Smooth muscle cell of the pulmonary artery (primary cell): ENCODE measurements at places on chromosomes 1 and 21. TPM values are rescaled to one million over a fixed set of nuclear protein-coding genes. Genes with fewer than 3 reads are reported as not detected.

Gene RSPO1
- total RNA-seq = 0.07 TPM in 1 of 2 replicates, not detected in the other

Gene RGS8
- not detected in 2 replicates for total RNA-seq

Gene CR2
- not detected in 2 replicates for total RNA-seq

Gene FUCA1
- 15.0 and 30.2 TPM in 2 replicates for total RNA-seq

Gene MYCL
- total RNA-seq = 0.33 and 1.4 TPM in 2 replicates

Gene S100A7
- not detected in 2 replicates for total RNA-seq

Gene PSMG1
- 28.0 and 35.1 TPM in 2 replicates for total RNA-seq

Gene SLC45A1
- 4.2 and 5.6 TPM in 2 replicates for total RNA-seq

Gene TRIM17
- 0.07 TPM in 2 replicates for total RNA-seq

Gene FCRL6
- not detected in 2 replicates for total RNA-seq

Gene SPATA21
- total RNA-seq = not detected in 2 replicates

Gene DOCK7
- total RNA-seq = 194 and 198 TPM in 2 replicates

Gene LIN28A
- not detected in 2 replicates for total RNA-seq

Gene KCTD3
- total RNA-seq = 49.7 and 93.3 TPM in 2 replicates

Gene DNM3
- total RNA-seq = 0.76 and 0.78 TPM in 2 replicates

Gene CACHD1
- total RNA-seq = 0.76 and 2.6 TPM in 2 replicates

Gene AMY1A
- not detected in 2 replicates for total RNA-seq

Gene OLIG2
- not detected in 2 replicates for total RNA-seq

Gene ACBD6
- 40.7 and 42.8 TPM in 2 replicates for total RNA-seq

Gene TSACC
- not detected in 2 replicates for total RNA-seq

Gene SPRR2B
- total RNA-seq = not detected in 2 replicates

Gene OR2AK2
- not detected in 2 replicates for total RNA-seq

Gene TCHH
- total RNA-seq = 0.03 TPM in 1 of 2 replicates, not detected in the other

Gene MTMR11
- 8.2 and 11.6 TPM in 2 replicates for total RNA-seq

Gene TMEM9
- 66.0 and 78.4 TPM in 2 replicates for total RNA-seq

Gene SYCP1
- not detected in 2 replicates for total RNA-seq

Gene OR2T12
- not detected in 2 replicates for total RNA-seq

Gene REN
- not detected in 2 replicates for total RNA-seq

Gene ENAH
- 107 and 160 TPM in 2 replicates for total RNA-seq

Gene YY1AP1
- 33.3 and 35.3 TPM in 2 replicates for total RNA-seq

Gene TNFRSF1B
- 4.5 and 11.7 TPM in 2 replicates for total RNA-seq

Gene NUF2
- total RNA-seq = 2.4 and 7.0 TPM in 2 replicates

Gene CLCA1
- total RNA-seq = not detected in 2 replicates

Gene SELE
- total RNA-seq = not detected in 2 replicates

Gene PTAFR
- 0.03 and 0.07 TPM in 2 replicates for total RNA-seq

Gene PTGFRN
- 66.7 and 108 TPM in 2 replicates for total RNA-seq

Gene NPR1
- total RNA-seq = 1.0 and 1.2 TPM in 2 replicates

Gene ZNF678
- 4.2 and 4.3 TPM in 2 replicates for total RNA-seq

Gene SCMH1
- 15.2 and 20.3 TPM in 2 replicates for total RNA-seq

Gene PKLR
- total RNA-seq = under 0.01 TPM in 1 of 2 replicates, not detected in the other
